ENCODE measurements at places on chromosomes 7 and 10. TPM values are rescaled to one million over a fixed set of nuclear protein-coding genes. Genes with fewer than 3 reads are reported as not detected.

The GFRA1 gene
- 17.2 TPM for total RNA-seq

The WEE2 gene
- not detected for total RNA-seq

The SPOCK2 gene
- not detected for total RNA-seq

The SDHAF3 gene
- total RNA-seq: 17.9 TPM

The PAPOLB gene
- total RNA-seq: not detected

The HOXA7 gene
- 6.4 TPM for total RNA-seq

The CUZD1 gene
- 0.46 TPM for total RNA-seq

The AUTS2 gene
- total RNA-seq: not detected

The CLRN3 gene
- total RNA-seq: not detected

The SEMA3E gene
- total RNA-seq: not detected

The C10orf143 gene
- 2.4 TPM for total RNA-seq

GRCh38 chr10:88270871-88271713, 312.0 kb downstream of the RNLS start:
- H3K4me3 ChIP-seq: peak overlapping the region; percentile 60
- H3K27me3 ChIP-seq: no peaks in the 10 kb centered on the region
- peak overlapping the region; percentile 88 for H3K27ac ChIP-seq

DNA sequence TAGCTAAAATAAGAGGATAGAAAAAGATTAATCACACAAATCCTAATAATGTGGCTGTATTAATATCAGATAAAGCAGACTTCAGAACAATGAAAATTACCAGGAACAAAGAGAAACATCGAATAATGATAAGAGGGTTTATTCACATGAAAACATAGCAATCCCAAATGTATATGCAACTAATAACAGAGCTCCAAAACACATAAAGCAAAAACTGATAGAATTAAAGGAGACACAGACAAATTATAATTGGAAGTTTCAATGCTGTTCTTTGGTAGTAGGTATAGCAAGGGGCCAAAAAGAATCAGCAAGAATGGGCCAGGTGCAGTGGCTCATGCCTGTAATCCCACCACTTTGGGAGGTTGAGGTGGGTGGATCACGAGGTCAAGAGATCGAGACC, 23.4 kb upstream of the DNAAF5 start:
- no peak for DNase-seq
- H3K27ac ChIP-seq: no peak overlapping the region
- H3K27me3 ChIP-seq: no peaks in the 10 kb centered on the region
- peaks cover 14% of the 10 kb centered on the region for H3K36me3 ChIP-seq

DNA sequence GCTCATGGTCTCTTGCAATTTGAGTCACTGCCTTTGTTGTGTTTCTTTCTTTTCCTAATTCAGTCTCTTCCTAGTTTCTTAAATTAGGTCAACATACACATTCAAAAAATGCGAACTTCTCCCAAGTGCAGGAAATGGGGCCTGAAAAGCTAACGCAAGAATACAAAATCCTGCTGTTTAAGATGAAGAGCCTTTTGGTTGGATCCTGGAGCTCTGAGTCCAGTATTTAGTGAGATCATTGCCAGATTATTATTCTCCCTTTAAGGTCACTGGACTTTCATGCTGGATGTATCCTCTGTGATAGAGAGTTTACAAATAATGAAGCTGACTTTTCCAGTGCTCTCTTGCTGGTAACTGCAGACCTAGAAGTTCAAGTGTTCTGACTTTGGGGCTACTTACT, 401.9 kb upstream of the MKI67 start:
- peaks cover 3% of the 10 kb centered on the region for H3K27me3 ChIP-seq
- H3K4me1 ChIP-seq: no peaks in the 10 kb centered on the region
- H3K27ac ChIP-seq: no peak overlapping the region
- no peaks in the 10 kb centered on the region for H3K36me3 ChIP-seq
- H3K4me3 ChIP-seq: no peak overlapping the region

GRCh38 chr10:49295297-49295696, 3.7 kb upstream of the C10orf71 start:
- no peak overlapping the region for H3K27ac ChIP-seq
- no peak for DNase-seq
- peaks cover 55% of the 10 kb centered on the region for H3K27me3 ChIP-seq

GRCh38 chr10:50343702-50344331, 92.5 kb upstream of the ASAH2 start:
- no peak overlapping the region for H3K27ac ChIP-seq
- H3K27me3 ChIP-seq: no peaks in the 10 kb centered on the region
- H3K4me1 ChIP-seq: 0 out of 2 replicates have a peak, but pooled peaks cover 7% of the 10 kb centered on the region

- H3K27ac ChIP-seq: peak overlapping the region; percentile 90
- H3K36me3 ChIP-seq: no peaks in the 10 kb centered on the region
- peak overlapping the region; percentile 63 for H3K4me3 ChIP-seq
- H3K4me1 ChIP-seq: peaks cover 33% of the 10 kb centered on the region
- DNase-seq: peak; percentile 79
These were observed 56.6 kb upstream of the PTN start for GRCh38 chr7:137399827-137400823.

GRCh38 chr10:52491246-52491995, 177.3 kb downstream of the DKK1 start:
- H3K27me3 ChIP-seq: no peaks in the 10 kb centered on the region
- H3K4me3 ChIP-seq: peak overlapping the region; percentile 49
- peak; percentile 41 for DNase-seq
- H3K4me1 ChIP-seq: peaks cover 58% of the 10 kb centered on the region
- H3K27ac ChIP-seq: peak overlapping the region; percentile 98
- H3K36me3 ChIP-seq: peaks cover 20% of the 10 kb centered on the region

DNA sequence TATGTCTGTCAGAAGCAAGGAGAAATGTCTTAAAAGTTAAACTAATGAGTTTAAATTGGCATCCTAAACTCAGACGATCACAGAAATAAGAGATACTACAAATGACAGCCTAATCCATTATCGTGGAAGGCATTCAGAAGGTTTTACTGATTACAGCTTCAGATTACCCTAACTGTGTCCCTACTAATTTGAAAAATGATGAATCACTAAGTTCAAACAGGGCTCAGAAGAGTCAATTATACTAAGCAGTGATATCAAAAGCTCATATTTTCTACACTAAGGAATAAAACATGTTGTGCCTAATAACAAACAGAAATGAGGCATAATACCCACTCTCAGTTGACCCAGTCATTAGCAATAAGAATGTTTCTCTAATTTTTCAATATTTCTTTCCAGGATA, 152.0 kb upstream of the NRBF2 start:
- no peak for DNase-seq
- H3K4me3 ChIP-seq: no peak overlapping the region
- H3K27ac ChIP-seq: no peak overlapping the region
- no peaks in the 10 kb centered on the region for H3K4me1 ChIP-seq
- peaks cover 10% of the 10 kb centered on the region for H3K27me3 ChIP-seq

GRCh38 chr10:58212622-58213021, 55.1 kb downstream of the IPMK start:
- H3K4me1 ChIP-seq: peaks cover 6% of the 10 kb centered on the region
- no peak for DNase-seq
- peaks cover 8% of the 10 kb centered on the region for H3K36me3 ChIP-seq
- no peak overlapping the region for H3K4me3 ChIP-seq
- no peak overlapping the region for H3K27ac ChIP-seq
- no peaks in the 10 kb centered on the region for H3K27me3 ChIP-seq

GRCh38 chr7:33921216-33921938, 16.0 kb downstream of the BMPER start:
- H3K36me3 ChIP-seq: peaks cover 11% of the 10 kb centered on the region

Data from HFFc6 (cell line).